ENCODE measurements at places on chromosomes 2 and 18. TPM values are rescaled to one million over a fixed set of nuclear protein-coding genes. Genes with fewer than 3 reads are reported as not detected.

DNA sequence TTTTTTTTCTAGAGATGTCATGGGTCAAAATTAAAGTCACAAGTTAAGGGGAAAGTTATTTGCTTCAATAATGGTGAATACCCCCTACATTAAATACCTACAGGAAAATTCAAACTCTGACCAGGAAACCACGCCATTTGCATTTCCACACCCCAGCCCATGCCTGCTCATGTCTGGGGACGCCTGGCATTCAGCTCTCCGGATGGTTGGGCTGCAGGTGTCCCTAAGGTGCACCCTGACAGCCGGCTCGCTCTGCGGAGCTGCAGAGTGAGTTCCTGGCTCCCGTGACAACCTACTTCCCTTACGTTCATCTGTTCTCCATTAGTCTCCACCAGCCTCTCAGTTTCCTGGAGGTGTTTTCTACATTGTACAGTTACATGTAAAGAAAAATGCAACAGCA lies 122.7 kb upstream of the RIOK3 start:
- no peak for DNase-seq
- H3K4me3 ChIP-seq = no peak overlapping the region
- H3K27me3 ChIP-seq = no peaks in the 10 kb centered on the region

The GORASP2 gene
- 97.7 TPM for total RNA-seq

The DNAH7 gene
- 0.09 TPM for total RNA-seq

The RAPGEF4 gene
- total RNA-seq = 1.4 TPM

GRCh38 chr2:39568561-39569006 lies 97.1 kb upstream of the TMEM178A start:
- DNase-seq = no peak
- no peaks in the 10 kb centered on the region for H3K4me1 ChIP-seq
- H3K4me3 ChIP-seq = no peak overlapping the region

DNA sequence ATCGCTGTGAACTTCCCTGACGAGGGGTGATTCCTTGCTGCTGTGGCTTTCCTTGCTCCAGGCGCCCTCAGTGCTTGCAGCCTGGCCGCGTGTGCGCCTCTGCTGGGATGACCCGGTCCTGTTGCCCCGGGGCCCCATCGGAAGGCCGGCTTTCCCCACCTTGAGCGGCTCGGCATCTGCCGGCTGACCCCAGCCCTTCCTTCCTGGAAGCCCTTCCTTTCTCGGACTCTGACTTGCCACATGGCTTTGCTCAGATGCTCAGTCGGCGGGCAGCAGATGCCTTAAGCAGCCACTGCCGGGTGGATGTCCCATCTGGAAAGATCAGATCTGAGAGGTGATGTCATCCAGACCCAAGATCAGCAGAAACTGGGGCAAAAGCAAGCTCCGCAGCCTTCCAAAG lies 100.5 kb upstream of the ODC1 start:
- DNase-seq = peak; percentile 65
- no peaks in the 10 kb centered on the region for H3K4me1 ChIP-seq
- no peak overlapping the region for H3K27ac ChIP-seq
- H3K4me3 ChIP-seq = no peak overlapping the region
- H3K27me3 ChIP-seq = no peaks in the 10 kb centered on the region
- H3K36me3 ChIP-seq = no peaks in the 10 kb centered on the region

The CWC22 gene
- 43.4 TPM for total RNA-seq

GRCh38 chr2:254241-254640 lies 9.6 kb downstream of the SH3YL1 start:
- no peaks in the 10 kb centered on the region for H3K4me1 ChIP-seq
- H3K36me3 ChIP-seq = peaks cover 32% of the 10 kb centered on the region
- no peaks in the 10 kb centered on the region for H3K27me3 ChIP-seq
- no peak for DNase-seq

DNA sequence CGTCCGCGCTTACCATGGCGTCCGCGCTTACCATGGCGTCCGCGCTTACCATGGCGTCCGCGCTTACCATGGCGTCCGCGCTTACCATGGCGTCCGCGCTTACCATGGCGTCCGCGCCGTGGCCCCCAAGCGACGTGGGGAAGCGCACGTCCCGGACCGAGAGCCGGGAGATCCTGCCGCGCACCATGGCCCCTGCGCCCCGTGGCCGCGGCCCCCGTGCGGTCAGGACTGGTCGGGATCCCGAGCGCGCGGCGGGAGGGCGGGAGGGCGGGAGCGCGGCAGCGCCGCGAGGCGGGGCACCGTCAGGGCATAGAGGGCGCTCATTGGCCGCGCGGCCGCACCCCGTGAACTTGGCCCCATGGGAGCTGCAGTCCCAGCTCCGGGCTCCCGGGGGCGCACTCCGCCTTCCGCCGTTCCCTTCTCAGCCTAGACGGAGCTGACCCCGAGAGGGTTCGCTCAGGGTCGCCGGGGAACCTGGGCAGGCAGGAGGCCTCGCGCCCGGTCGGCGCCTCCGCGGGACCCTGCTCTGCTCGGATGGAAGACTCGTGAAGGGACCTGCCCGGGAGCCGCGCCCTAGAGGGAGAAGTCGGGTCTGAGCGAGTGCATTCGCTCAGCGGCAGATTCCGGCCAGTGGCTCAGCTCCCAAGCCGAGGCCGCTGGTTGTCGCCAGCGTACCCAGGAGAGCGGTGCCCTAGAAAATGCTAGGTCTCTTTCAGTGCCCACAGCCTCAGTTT lies at the start of gene ENOSF1:
Gene ENOSF1, minus strand, starts transcription at position 230 of the 734 bp plus-strand sequence. Its CDS starts 43 bp downstream, at position 187.
- peak within 1 kb of the TSS; percentile 77 for H3K4me3 ChIP-seq
- H3K27me3 ChIP-seq = no peaks in the 10 kb centered on the region
- peak; percentile 94 for DNase-seq
- H3K4me1 ChIP-seq = 0 out of 2 replicates have a peak, but pooled peaks cover 2% of the 10 kb centered on the region
- H3K36me3 ChIP-seq = peaks cover 10% of the 10 kb centered on the region
- H3K27ac ChIP-seq = no peak within 1 kb of the TSS

The ERICH2 gene
- 0.66 TPM for total RNA-seq

The CXCR2 gene
- 0.83 TPM for total RNA-seq

DNA sequence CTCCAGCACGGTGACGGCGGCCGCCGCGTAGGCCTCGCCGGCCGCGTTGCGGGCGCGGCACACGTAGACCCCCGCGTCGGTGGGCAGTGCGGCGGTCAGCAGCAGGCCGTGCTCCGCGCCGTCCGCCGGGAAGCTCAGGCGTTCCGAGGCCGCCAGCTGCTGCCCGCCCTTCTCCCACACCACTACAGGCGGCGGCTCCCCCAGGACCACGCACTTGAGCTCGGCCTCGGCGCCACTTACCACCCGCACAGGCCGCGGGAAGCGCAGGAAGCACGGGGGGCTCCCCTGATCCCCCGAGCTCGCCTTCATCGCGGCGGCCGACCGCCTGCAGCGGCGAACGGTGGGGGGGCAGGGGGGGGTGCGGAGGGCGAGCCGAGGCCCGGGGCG lies 422 bp downstream of the OBSL1 start:
- no peak overlapping the region for H3K27ac ChIP-seq
- H3K4me1 ChIP-seq = peaks cover under 1% of the 10 kb centered on the region
- peaks cover 39% of the 10 kb centered on the region for H3K36me3 ChIP-seq

DNA sequence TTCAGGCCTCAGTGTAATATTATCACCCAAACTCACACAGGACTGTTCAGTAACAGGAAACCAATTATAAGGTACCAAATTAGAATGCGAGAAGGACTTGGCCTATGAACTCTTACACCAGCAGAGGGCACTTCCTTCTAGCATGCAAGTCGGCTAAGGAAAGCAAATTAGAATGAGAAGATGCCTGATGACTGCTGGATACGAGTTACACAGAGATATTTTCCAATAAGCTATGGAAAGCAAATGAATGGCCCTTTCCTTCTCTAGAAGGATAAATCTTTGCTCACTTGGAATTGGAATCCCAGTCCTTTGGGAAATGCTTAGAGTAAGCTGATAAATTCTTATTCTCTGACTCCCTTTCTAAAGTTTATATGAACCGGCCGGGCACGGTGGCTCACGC lies 109.8 kb downstream of the AP1S3 start:
- H3K27me3 ChIP-seq = no peaks in the 10 kb centered on the region
- no peak overlapping the region for H3K27ac ChIP-seq
- DNase-seq = peak; percentile 59
- no peaks in the 10 kb centered on the region for H3K36me3 ChIP-seq

The SCN7A gene
- 0.11 TPM for total RNA-seq

The UNC80 gene
- 0.52 TPM for total RNA-seq

The ALPG gene
- total RNA-seq = 1.4 TPM

The SLC23A3 gene
- 1.2 TPM for total RNA-seq

DNA sequence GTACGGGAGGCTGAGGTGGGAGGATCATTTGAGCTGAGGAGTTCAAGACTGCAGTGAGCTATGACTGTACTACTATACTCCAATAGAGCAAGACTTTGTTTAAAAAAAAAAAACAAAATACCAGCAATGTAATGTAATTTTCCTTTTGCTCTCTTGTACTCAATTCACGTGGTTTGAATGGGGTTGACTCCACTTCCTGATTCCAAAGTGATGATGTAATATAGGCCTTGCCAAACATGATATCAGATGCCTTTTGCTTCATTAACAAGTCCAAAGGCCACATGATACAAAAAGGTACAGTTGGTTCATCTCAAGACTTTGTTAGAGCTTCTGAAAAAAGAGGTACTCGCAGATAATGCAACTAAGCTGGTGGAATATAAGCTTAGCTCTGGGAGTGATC lies 321.8 kb downstream of the ZEB2 start:
- no peaks in the 10 kb centered on the region for H3K36me3 ChIP-seq
- H3K4me3 ChIP-seq = no peak overlapping the region
- H3K27ac ChIP-seq = no peak overlapping the region
- H3K27me3 ChIP-seq = no peaks in the 10 kb centered on the region

GRCh38 chr2:64950226-64951160 lies 38.7 kb upstream of the SLC1A4 start:
- DNase-seq = no peak
- no peak overlapping the region for H3K4me3 ChIP-seq
- H3K27ac ChIP-seq = no peak overlapping the region
- no peaks in the 10 kb centered on the region for H3K36me3 ChIP-seq
- no peaks in the 10 kb centered on the region for H3K4me1 ChIP-seq

The IL36B gene
- total RNA-seq = not detected

DNA sequence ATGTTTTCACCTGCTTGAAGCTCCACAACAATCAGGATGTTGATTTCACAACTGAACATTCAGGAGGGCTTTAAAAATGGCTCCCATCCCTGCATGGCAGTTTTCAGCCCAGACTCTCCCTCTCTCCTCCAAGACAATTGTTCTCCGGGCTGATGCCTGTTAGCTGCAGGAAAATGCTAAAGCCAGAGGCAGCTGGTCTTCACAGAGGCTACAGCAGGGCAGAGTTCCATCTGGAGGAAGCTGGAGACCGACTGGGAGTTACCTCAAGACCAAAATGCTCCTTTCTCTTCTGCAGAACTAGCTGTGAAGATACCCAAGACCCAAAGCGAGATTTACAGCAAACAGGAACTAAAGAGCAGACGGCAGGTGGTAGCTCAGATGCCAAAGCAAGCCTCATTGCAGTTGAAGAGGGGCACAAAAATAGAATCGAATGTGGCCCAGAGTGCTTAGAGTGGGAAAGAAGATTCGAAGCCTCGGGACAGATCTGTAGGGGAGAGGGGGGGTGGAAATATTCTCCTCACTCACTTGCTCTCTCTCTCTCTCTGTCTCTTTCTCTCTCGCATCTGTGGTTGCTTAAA lies 423.6 kb downstream of the ZNF521 start:
- DNase-seq = no peak
- no peaks in the 10 kb centered on the region for H3K27me3 ChIP-seq
- no peaks in the 10 kb centered on the region for H3K36me3 ChIP-seq
- H3K27ac ChIP-seq = no peak overlapping the region
- peaks cover 14% of the 10 kb centered on the region for H3K4me1 ChIP-seq

The MEP1B gene
- not detected for total RNA-seq

DNA sequence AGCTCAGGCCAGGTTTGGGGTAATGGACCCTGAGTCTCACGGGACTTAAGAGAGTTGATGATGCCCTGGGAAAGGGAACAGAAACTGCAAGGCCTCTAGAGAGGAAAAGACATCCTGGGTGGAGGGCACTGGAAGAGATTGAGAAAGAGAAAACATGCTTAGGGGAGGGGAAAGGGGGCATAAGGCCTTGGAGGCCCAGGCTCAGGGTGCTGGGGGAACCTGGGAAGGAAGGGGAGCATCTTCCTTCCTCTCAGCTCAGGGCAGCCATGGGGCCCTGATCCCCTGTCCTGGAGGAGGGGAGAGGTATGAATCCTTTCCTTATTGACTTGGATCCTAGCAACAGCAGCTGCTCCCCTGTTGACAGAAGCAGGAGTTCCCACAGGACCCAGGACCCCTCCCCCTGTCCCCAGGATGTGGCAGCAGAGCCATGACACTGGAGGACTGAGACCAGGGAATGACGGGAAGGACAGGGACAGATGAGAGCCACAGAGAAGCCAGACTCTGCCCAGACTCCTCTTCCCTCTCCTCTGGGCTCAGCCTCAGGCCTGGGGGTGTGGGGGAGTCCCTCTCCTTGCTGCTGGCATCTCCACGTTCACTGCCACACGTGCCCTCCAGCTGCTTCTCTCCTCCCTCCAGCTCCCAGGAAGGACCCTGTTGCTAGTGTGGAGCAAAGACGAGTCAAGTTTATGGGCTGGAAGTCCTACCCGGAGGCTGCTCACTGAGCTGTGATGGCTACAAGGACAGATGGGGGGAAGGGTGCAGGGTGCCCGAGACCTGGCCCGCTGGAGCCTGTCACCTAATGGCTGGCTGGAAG lies 815 bp downstream of the GPBAR1 start:
- H3K36me3 ChIP-seq = peaks cover 25% of the 10 kb centered on the region
- peak overlapping the region; percentile 42 for H3K4me3 ChIP-seq
- no peak overlapping the region for H3K27ac ChIP-seq
- H3K27me3 ChIP-seq = no peaks in the 10 kb centered on the region
- H3K4me1 ChIP-seq = peaks cover 4% of the 10 kb centered on the region

DNA sequence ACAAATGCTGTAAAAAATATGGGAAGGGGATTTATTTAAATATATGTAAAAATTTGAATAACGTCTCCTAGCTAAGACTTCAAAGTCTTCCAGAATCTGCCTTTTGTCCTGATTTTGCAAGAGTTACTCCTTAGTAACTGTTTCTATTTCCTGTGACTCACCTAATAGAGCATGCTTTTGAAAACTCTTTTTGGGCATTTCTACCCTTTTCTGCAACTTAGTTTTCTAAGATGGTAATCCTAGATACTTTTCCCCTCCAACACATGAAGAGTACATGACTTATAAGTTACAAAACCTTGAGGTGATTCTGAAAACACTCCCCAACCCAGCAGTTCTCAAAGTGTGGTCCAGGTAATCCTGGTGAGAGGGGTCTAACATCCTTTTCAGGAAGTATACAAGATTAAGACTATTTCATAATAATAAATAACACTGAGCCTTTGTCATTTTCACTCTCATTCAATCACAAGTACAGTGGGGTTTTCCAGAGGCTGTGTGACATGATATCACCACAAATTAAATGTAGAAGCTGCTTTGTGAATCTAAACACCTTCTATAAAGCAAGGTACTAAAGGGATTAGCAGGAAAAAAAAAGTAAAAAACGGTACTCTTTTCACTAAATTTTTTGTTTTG lies 31.9 kb downstream of the PPP4R3B start:
- no peaks in the 10 kb centered on the region for H3K36me3 ChIP-seq
- DNase-seq = no peak
- H3K4me1 ChIP-seq = no peaks in the 10 kb centered on the region
- H3K27ac ChIP-seq = no peak overlapping the region
- no peaks in the 10 kb centered on the region for H3K27me3 ChIP-seq

DNA sequence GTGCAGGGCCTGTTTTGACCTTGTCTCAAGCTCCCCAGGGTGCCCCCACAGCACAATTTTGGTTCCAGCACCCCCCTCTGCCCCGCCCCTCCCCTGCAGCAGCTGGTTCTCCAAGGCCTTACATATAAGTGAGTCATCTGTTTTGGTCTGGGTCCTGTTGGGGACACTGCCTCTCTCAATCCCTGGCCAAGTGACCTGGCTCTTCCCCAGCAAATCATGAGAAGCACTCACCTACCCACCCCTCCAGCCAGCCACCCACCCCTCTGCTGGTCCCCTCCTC lies 90.5 kb downstream of the INHBB start:
- peak; percentile 17 for DNase-seq
- H3K4me3 ChIP-seq = no peak overlapping the region
- H3K4me1 ChIP-seq = peaks cover 4% of the 10 kb centered on the region
- H3K27me3 ChIP-seq = peaks cover 11% of the 10 kb centered on the region
- H3K36me3 ChIP-seq = no peaks in the 10 kb centered on the region

GRCh38 chr2:168350380-168350779 lies 103.0 kb upstream of the STK39 start:
- H3K36me3 ChIP-seq = peaks cover 10% of the 10 kb centered on the region
- H3K27ac ChIP-seq = no peak overlapping the region
